ENCODE measurements at places on chromosomes 4 and X. TPM values are rescaled to one million over a fixed set of nuclear protein-coding genes. Genes with fewer than 3 reads are reported as not detected.

GRCh38 chrX:25028726-25029125, 13.0 kb upstream of the ARX start:
- peaks cover 22% of the 10 kb centered on the region for H3K27me3 ChIP-seq
- no peak overlapping the region for H3K4me3 ChIP-seq
- no peaks in the 10 kb centered on the region for H3K36me3 ChIP-seq
- no peaks in the 10 kb centered on the region for H3K4me1 ChIP-seq
- ATAC-seq = no peak

GRCh38 chr4:38787693-38788092, 4.9 kb upstream of the TLR10 start:
- no peak overlapping the region for H3K27ac ChIP-seq
- H3K27me3 ChIP-seq = no peaks in the 10 kb centered on the region
- no peaks in the 10 kb centered on the region for H3K4me1 ChIP-seq
- ATAC-seq = no peak
- no peak overlapping the region for H3K4me3 ChIP-seq

DNA sequence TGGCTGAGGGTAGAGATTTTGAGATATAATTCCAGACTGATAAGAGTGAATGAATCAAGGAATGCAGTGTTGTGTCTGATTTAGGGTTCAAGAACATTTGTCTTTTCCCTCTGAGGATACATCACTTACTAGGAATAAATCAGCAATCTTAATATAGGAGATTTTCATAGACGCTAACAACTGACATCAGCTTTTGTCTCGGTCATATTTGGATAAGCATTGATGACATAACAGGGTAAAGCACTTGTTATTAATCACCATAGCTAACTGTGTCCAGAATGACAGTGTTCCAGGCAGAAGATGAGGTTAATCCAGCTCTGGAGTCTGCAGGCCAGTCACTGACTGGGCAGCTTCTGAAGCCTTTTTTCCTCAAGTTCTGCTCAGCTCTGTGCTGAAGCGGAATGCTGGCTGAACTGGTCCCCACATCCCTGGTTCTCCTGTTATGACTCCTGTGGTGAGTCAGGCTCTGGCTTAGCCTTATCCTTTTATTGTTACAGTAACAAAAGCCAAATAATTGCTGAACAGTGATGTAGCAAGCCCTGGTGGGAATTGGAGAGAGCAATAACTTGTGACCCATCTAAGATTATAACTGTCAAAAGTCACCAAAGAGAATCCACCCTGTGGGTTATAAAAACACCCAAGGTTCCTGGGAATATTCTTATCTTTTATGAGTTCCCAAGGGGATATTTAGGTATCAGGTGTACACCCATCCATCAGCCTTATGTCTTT, 41.8 kb downstream of the FNIP2 start:
- peaks cover 34% of the 10 kb centered on the region for H3K4me1 ChIP-seq
- peak; percentile 74 for ATAC-seq
- no peaks in the 10 kb centered on the region for H3K36me3 ChIP-seq
- H3K27ac ChIP-seq = peak overlapping the region; percentile 76
- peak overlapping the region; percentile 65 for H3K4me3 ChIP-seq
- no peaks in the 10 kb centered on the region for H3K27me3 ChIP-seq

GRCh38 chrX:10514891-10515290, 105.5 kb downstream of the MID1 start:
- no peak overlapping the region for H3K27ac ChIP-seq
- ATAC-seq = no peak
- H3K4me1 ChIP-seq = no peaks in the 10 kb centered on the region

Gene MMAA
- 19.9 TPM for total RNA-seq
